ENCODE measurements at places on chromosomes 12 and 14. TPM values are rescaled to one million over a fixed set of nuclear protein-coding genes. Genes with fewer than 3 reads are reported as not detected.

Gene AKAP5
- total RNA-seq = 1.7 TPM

Gene NXPH4
- total RNA-seq = 2.4 TPM

Gene ENDOU
- 0.30 TPM for total RNA-seq

GRCh38 chr12:78340406-78340805, 509.7 kb downstream of the NAV3 start:
- DNase-seq = no peak

- DNase-seq = no peak
Measured at GRCh38 chr12:82800185-82800584, 113.5 kb downstream of the TMTC2 start.

DNA sequence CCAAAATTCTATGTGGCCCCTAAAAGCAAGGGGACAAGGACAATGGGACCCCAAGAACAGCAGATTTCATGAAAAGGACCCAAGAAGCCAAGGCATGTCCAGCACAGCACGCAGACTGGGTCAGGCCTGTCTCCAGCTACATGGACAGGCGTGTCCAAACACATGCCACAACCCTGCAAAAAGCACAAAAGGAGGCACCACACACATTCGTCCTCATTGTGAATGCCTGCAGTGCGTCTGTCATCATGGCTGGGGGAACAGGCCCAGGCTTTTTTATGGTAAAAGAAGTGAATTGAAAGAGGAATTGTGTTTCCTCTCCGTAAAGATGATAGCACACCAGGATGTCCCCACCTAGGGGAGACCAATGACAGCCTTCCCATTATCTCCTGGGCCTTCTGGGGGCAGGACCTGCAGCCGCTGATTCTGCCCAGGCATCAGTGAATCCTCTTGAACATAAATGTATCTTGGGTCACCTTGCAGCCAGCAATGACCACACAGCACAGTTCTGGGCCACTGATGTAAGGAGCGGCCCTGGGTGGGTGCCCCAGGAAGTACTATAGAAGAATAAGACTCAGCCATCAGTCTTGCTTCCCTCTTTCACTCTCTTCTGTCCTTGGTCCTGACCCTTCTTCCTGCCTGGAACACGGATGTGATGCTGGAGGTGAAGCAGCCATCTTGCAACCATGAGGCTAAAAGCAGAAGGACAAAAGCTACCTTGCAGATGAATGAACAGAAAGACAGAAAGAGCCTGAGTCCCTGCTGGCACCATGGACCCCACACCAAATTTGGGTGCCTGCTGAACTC, 29.8 kb upstream of the C14orf180 start:
- no peak for DNase-seq

GRCh38 chr12:42590330-42590934, 886 bp upstream of the PRICKLE1 start:
- DNase-seq = no peak

- no peak for DNase-seq
Measured at GRCh38 chr12:93050026-93050747, 121.1 kb upstream of the EEA1 start.

Measured in activated naive CD8-positive, alpha-beta T cell treated with anti-CD3 and anti-CD28 coated beads, Interleukin-2, amount 10 ng/mL, durations not matched to agents 7 days and 5 days (primary cell).